ENCODE measurements at places on chromosomes 4 and X.

- no peak for DNase-seq
These were observed 58.5 kb upstream of the CPEB2 start for GRCh38 chr4:14943749-14944148.

GRCh38 chrX:45434231-45434630 lies 233.6 kb upstream of the DIPK2B start:
- no peak for DNase-seq

- no peak for DNase-seq
These were observed 105.7 kb downstream of the PTTG2 start for GRCh38 chr4:38065900-38066299.

DNA sequence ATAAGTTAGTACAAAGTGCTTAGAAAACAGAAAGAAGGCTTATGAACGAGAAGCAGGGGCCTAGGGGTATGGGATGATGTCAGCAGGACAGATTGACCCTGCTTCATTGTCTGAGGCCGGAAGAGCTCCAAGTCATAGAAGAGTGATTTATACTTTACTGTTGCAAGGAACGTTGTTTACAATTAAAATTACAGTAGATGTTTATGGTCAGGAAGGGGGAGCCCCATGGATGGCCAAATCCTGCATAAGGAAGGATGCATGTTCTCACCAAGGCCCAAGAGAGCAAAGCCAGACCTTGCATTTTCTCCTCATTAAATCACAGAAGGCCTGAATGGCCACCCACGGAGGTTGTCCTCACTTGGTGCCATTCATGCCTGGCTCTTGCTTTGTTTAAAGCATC lies 115.3 kb downstream of the LDB2 start:
- no peak for DNase-seq

GRCh38 chrX:21946925-21947641 lies 6.6 kb downstream of the SMS start:
- no peak for DNase-seq

- no peak for DNase-seq
These were observed 31.0 kb upstream of the PRPS1 start for GRCh38 chrX:107597264-107597663.

GRCh38 chr4:53590187-53590586 lies 1.1 kb downstream of the LNX1 start:
- no peak for DNase-seq
